ENCODE measurements at places on chromosomes 6 and 20. TPM values are rescaled to one million over a fixed set of nuclear protein-coding genes. Genes with fewer than 3 reads are reported as not detected.

DCDC2 gene
- total RNA-seq = 1.4 TPM

FOXF2 gene
- 0.27 TPM for total RNA-seq

VSX1 gene
- not detected for total RNA-seq

HLA-DQA1 gene
- not detected for total RNA-seq

CEBPB gene
- total RNA-seq = 23.1 TPM

PKIB gene
- total RNA-seq = 44.7 TPM

UBD gene
- 0.50 TPM for total RNA-seq

TRIM15 gene
- total RNA-seq = not detected

NRSN1 gene
- total RNA-seq = 1.1 TPM

IP6K3 gene
- total RNA-seq = 0.16 TPM

CRIP3 gene
- total RNA-seq = 2.9 TPM

MYT1 gene
- total RNA-seq = 0.20 TPM

TRIM38 gene
- 15.8 TPM for total RNA-seq

TFAP2A gene
- total RNA-seq = 63.5 TPM

BNIP5 gene
- total RNA-seq = not detected
